CD4-positive, alpha-beta T cell treated with Interleukin-21 for 1 hour (primary cell): ENCODE measurements at places on chromosomes 3 and 15.
A peak's percentile ranks its signal among the peaks of the same experiment; 100 is the strongest.

DNA sequence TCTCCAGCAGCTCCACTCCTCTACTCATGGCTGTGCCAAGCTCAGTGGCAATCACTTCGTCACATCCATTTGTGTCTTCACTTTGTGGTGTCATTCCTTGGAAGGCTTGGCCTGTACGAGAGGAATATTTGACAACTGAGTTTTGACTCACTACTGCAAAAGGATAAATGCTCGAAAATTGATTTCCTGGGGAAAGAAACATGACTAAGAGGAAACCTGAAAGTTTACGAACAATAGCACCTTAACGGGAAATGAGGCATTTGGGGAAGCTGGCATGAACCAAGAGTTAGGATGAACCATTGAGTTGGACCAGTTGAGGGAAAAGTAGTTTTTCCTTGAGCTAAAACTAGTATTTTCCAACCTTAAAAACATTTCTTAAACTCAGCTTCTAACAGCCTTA is 74.2 kb upstream of the ABHD17C start:
- no peak for DNase-seq

GRCh38 chr3:42829628-42830436 is 20.6 kb downstream of the ACKR2 start:
- DNase-seq: no peak

DNA sequence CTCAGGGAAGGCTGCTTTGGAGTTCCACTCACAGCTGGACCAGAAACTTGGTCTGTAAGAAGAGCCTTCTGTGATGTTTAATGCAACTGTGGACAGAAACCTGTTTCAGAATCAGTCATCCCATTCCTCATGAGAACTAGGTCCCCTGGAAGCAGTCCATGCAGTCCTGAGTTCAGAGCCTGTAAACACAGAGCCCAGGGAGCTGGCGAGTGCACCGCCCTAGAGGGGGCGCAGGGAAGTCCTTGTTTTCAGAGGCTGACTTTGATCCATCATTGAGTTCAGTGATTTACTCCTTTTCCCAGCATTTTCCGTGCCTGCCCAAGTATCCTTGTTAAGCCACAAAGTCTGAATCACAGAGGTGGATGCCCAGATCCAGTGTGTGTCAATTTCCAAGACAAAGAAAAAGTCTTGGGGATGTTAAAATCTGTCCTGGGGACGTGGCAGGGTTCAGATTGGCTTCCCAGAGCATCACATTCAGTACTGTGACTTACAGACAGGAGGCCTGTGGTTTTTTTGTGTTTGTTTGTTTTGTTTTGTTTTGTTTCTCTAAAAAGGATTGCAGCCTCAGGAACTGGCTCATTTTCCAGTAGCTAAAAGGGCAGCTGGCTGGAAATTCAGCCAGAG is 9.8 kb upstream of the TXNRD3 start:
- no peak for DNase-seq

- DNase-seq: no peak
These were observed 12.5 kb downstream of the PATL2 start for GRCh38 chr15:44698641-44699040.

GRCh38 chr3:149726716-149727407 is 25.4 kb downstream of the COMMD2 start:
- DNase-seq: no peak

DNA sequence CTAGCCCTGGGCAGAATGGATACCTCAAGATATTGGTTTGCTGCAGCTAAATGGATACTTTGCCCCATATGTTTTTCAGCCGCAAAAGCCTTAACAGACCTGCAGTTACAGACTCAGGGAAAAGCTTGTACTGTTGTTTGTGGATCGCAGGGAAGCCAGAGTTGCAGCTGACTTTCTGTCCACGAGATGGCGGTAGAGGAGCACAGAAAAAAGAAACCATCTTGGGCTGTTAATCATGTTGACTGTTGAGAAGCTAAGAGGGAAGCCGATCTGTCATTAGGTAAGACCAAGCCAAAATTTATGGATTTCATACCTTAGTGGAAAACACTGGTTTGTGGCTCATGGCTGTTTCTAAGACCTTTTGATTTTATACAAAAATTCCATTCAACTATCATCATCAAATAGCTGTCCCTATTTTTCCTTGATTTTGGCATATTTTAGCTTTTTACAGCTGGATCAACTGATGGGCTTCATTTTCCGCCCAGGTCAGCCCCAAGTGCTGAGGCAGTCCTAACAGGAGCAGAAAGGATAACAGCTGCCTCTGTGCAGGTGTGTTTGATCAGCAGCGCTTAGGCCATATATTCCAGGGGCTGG is 205.7 kb upstream of the ZPLD1 start:
- peak; percentile 81 for DNase-seq

DNA sequence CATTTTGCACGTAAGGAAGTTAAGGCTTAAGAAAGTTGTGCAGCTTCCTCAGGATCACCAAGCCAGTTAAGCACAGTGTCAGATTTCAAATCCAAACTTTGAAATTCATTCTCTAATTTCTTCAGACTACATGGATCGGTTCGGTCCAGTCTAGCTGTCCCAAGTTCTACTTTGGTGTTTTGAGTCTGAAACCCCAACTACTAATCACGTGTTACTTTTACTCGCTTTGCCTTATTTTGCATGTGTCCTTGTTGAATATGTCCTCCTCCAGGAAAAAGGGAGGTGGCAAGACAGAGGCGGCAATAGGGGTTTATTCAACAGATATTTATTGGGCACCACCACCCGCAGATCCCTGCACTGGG is 522 bp upstream of the GXYLT2 start:
- DNase-seq: no peak
